ENCODE measurements at places on chromosomes 1 and 21.

DNA sequence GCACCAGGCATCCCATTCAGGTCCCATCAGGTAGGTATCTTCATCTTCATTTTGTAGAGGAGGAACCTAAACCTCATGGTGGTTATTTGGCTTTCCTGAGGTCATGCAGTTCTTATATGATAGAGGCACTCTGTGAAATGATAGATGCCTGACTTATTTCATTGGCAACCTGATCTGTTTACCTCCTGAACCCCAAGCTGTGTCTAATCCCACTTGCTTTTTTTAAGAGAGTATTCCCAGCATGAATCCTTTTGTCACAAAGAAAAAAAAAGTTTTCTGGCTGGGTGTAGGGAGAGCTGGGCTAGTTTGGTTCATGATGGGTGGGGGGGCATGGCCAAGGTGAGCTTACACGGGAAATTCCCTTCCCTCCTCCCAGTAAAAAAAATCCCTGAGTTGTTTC lies 154.2 kb downstream of the TENT5C start:
- DNase-seq = no peak

- no peak for DNase-seq
Observed at GRCh38 chr1:212412374-212412773, 2.3 kb downstream of the PACC1 start.

GRCh38 chr1:61083013-61083806 lies 849 bp downstream of the NFIA start:
- no peak for DNase-seq

DNA sequence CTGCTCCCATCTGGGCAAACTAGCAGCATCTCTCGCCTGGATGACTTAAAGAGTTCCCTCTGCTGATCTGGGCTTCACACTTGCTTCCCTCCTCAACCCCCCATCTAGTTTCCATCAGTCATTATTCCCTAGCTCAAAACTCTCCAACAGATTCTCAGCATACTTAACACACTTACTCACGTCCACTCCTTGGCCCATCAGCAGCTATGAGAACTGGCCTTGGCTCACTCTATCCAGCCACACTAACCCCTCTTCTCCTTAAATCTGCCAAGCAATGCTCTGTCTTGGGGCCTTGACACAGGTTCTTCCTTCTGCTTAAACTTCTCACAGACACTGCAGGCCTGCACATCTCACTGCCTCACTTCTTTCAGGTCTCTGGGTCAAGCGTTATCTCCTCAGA lies 41.6 kb downstream of the GNG12 start:
- DNase-seq = no peak

DNA sequence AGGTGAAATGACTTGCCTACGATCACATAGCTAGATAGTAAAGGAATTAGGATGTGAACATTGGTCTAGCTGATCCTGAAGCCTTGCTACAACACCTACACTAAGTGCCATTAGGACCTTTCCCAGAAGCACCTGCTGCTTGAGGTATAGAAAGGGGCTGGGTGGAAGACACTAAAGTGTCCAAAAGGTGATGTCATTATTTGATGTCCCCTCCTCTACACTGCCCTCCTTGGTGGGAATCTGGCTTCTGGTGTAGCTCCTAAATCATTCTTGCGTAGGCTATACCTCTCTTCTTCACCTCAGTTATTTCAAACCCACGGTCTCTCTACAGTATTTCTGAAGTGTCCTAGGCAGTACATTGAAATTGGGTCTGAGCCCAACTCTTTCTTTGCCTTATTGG lies 132.5 kb upstream of the FGGY start:
- DNase-seq = no peak

DNA sequence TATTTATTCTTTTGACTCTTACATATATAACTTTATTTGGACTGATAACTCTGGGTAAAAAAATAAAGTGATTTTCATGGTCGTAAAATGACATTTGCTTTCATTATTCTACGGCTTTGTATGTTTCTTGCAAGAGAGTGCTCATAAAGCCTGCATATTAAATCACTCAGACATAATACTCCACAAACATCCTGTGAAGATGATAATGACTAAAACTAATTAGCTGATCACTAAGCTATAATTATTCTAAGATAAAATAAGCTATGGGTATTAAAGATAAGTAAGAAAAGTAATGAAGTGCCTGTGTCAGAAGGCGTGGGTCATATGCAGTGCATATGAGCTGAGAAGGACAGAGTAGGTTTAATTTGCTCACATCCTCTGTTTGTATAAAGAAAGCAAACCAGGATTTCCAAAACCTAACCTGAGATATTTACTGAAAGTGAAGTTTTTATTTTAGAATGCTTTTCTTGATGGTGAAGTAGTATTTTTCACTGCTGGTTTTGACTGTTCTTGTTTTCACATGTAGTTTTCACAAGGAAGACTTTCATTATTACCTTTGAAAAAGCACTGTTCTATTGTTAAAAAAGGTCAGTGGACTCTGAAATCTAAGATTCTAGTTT lies 278.8 kb downstream of the AMY1C start:
- no peak for DNase-seq

DNA sequence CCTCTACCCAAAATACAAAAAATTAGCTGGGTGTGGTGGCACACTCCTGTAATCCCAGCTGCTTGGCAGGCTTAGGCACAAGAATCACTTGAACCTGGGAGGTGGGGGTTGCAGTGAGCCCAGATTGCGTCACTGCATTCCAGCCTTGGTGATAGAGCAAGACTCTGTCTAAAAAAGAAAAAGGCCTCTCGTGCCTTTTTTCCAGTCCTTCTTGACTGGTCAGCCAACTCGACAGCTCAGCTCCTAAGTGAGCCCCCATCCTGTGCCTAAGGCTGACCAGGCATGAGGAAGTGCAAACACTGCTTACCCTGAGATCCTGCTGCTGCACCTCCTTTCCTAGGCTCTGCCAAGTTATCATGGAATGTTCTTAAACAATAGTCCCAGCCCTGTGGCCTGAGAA lies 10.1 kb upstream of the PROK1 start:
- DNase-seq = no peak

- no peak for DNase-seq
Observed at GRCh38 chr1:217040711-217041455, 317.7 kb upstream of the ESRRG start.

DNA sequence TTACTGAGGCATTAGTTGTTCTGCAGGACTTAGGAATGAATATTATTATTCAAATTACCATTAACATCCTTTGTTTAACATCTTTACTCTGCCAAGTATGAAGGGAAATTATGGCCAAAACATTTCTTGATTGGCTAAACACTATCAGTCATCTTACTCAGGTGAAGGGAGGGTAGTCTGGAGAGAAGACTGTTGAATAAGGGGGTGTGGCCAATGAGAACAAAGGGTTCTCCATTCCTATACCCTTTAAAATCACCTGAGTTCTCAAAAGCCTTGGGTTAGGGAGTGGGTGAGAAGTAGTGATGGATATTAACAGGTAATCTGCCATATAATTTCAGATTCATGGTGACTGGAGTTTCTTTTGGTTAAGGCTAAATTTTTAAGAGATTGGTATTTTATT lies 19.3 kb downstream of the CRYZL1 start:
- no peak for DNase-seq

All from iPS DF 19.7 (cell line).